B cell (primary cell): ENCODE measurements at places on chromosomes 1 and 21. TPM values are rescaled to one million over a fixed set of nuclear protein-coding genes. Genes with fewer than 3 reads are reported as not detected.

The S100A1 gene
- total RNA-seq, result not detected in 2 replicates

The CACNA1S gene
- not detected in 2 replicates for total RNA-seq

The VWA5B1 gene
- total RNA-seq, result not detected in 2 replicates

The FCGR3A gene
- 0.92 and 1.3 TPM in 2 replicates for total RNA-seq

The TRIM45 gene
- total RNA-seq, result 2.5 and 2.6 TPM in 2 replicates

The KPRP gene
- total RNA-seq, result not detected in 2 replicates

The CD247 gene
- 2.5 and 5.2 TPM in 2 replicates for total RNA-seq

The LORICRIN gene
- 0.39 TPM in 1 of 2 replicates, not detected in the other for total RNA-seq

The SAMD13 gene
- total RNA-seq, result 0.24 and 0.42 TPM in 2 replicates

The AGO1 gene
- total RNA-seq, result 38.8 and 41.3 TPM in 2 replicates

The LRRC38 gene
- not detected in 2 replicates for total RNA-seq

The TRAF5 gene
- total RNA-seq, result 143 and 149 TPM in 2 replicates

The FMO4 gene
- total RNA-seq, result 3.0 and 3.5 TPM in 2 replicates

The CHIA gene
- total RNA-seq, result not detected in 2 replicates

GRCh38 chr1:66489972-66490601 is 43.9 kb upstream of the SGIP1 start:
- H3K4me1 ChIP-seq, result peaks cover 4% of the 10 kb centered on the region
- no peaks in the 10 kb centered on the region for H3K27me3 ChIP-seq
- H3K4me3 ChIP-seq, result no peak overlapping the region
- DNase-seq, result no peak
- no peaks in the 10 kb centered on the region for H3K36me3 ChIP-seq

GRCh38 chr1:86259390-86259789 is 102.8 kb upstream of the COL24A1 start:
- H3K36me3 ChIP-seq, result no peaks in the 10 kb centered on the region
- H3K27me3 ChIP-seq, result no peaks in the 10 kb centered on the region
- no peak overlapping the region for H3K4me3 ChIP-seq
- no peak overlapping the region for H3K27ac ChIP-seq
- H3K4me1 ChIP-seq, result no peaks in the 10 kb centered on the region
- DNase-seq, result no peak

DNA sequence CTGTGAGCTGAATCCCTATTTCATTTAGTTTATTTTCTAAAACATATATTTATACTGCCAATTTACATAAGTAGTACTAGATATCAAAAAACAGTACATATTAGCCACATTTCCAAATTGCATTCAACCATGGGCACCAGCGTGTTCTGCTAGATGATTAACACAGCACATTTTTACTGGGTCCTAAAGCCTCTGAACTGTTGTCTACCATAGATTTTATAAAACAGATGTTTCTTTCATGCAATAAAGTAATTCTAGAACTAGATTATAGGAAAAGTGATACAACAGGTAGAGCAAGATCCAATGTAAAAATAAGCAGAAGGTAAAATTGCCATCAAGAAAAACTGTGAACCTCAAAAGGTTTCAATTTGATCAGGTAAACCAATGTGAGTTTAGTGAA is 108.6 kb downstream of the FAF1 start:
- no peaks in the 10 kb centered on the region for H3K4me1 ChIP-seq
- no peak overlapping the region for H3K27ac ChIP-seq
- no peak overlapping the region for H3K4me3 ChIP-seq

DNA sequence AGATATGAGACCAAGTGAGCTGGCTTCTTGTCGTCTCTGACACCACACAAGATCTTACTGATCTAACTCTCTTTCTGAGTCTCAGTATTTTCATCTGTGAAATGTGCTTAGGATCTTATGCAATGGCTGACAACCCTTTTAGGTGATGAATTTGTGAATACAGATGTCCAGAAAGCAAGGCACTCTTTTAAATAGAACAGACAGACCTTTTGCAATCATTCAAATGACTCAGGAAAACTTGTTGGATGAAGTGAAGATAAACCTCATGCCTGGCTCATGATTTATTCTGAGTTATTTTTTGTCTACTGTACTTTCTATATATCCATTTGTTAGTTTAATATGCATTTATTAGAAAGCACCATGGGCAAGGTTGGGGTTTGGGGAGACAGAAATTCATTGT is 411.3 kb downstream of the PTPRU start:
- no peak overlapping the region for H3K27ac ChIP-seq
- H3K27me3 ChIP-seq, result no peaks in the 10 kb centered on the region
- no peak for DNase-seq

DNA sequence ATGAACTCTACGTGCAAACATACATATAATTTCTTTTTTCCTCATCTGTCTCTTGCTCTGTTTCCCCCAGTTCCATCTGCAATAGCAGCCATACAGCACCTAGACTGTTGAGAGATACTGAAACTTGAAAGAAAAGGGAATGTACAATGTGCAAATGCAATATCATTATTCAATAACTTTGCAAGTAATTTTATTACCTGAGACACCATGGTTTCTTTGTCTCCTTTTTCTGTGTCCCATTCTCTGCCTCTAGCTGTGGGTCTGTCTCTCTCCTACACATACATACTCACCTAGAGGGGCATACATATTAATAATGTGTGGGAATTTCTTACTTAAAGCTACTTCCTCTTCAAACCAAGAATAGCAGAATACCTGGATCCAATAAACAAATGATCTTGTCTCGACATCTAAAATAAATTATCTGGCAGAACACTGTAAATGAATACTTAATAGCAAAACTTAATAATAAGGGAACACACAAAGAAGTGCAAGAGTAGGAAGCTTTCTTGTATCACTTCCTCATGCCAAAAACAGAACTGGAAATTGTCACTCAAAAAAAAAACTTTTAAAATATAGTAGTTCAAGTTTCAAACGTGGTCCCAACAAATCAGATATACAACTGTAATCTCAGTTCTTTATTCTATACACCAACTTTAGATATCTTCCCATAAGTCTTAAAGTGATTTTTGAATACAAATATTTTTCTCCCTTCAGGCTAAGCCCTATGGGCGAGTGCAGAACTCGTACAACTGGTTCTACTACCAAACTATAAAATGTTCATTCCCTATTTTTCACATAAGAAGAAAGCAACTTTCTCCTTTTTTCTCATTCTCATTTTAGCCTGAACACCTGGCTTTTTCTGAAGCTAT is 194.6 kb downstream of the NRIP1 start:
- H3K4me3 ChIP-seq, result no peak overlapping the region
- peak overlapping the region; percentile 48 for H3K27ac ChIP-seq
- H3K27me3 ChIP-seq, result no peaks in the 10 kb centered on the region
- peaks cover 20% of the 10 kb centered on the region for H3K4me1 ChIP-seq

DNA sequence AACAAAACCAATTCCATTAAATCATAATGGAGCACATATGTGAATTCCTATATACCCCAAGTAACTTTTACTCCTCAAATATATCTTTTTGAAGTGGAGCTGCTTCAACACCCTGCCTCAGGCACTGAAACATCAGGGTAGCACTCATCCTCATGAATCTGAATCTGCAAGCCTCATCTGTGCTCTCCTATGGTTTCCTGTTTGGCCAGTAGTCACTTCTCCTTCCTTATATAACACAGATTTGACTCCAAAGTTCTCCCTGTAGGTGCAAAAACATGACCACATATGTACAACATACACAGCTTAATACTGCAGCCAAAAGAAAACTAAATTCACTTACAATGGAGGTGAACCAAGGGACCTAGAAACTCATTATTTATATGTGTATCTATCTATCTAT is 7.2 kb downstream of the TRIT1 start:
- H3K27ac ChIP-seq, result peak overlapping the region; percentile 40
- no peak overlapping the region for H3K4me3 ChIP-seq
- H3K27me3 ChIP-seq, result no peaks in the 10 kb centered on the region
- no peaks in the 10 kb centered on the region for H3K36me3 ChIP-seq
- peaks cover 16% of the 10 kb centered on the region for H3K4me1 ChIP-seq

- H3K27ac ChIP-seq, result no peak overlapping the region
- no peak for DNase-seq
Observed at GRCh38 chr1:201791051-201791778, 37.7 kb upstream of the IPO9 start.

DNA sequence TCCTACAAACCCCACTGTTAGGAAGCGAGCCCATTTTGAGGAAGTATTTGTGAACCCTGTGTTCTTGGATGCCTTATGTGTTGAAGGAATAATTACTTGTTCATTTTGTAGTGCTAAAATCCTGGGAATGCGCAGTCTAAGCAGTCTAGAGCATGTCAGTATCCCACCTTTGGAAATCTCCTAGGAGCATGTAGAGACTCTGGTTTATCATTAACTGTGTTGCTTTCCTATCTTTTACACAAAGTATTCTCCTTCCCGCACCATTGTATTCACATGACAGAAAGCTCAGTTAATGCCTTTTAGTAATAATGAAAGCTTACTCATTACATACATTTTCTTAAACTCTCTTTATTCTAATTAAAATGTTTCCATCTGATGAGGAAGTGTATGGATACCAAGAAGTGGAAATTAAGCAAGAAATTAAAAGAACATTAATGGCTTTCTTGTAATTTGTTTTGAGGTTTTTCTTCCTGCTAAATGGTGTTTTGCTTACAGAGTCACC is 99.4 kb downstream of the CAMTA1 start:
- H3K4me3 ChIP-seq, result no peak overlapping the region
- H3K27me3 ChIP-seq, result no peaks in the 10 kb centered on the region
- H3K36me3 ChIP-seq, result no peaks in the 10 kb centered on the region
- no peak overlapping the region for H3K27ac ChIP-seq

GRCh38 chr21:31334648-31335121 is 9.4 kb downstream of the TIAM1 start:
- no peaks in the 10 kb centered on the region for H3K36me3 ChIP-seq
- no peak overlapping the region for H3K27ac ChIP-seq
- no peaks in the 10 kb centered on the region for H3K27me3 ChIP-seq
- H3K4me3 ChIP-seq, result no peak overlapping the region
- H3K4me1 ChIP-seq, result no peaks in the 10 kb centered on the region
- DNase-seq, result no peak

DNA sequence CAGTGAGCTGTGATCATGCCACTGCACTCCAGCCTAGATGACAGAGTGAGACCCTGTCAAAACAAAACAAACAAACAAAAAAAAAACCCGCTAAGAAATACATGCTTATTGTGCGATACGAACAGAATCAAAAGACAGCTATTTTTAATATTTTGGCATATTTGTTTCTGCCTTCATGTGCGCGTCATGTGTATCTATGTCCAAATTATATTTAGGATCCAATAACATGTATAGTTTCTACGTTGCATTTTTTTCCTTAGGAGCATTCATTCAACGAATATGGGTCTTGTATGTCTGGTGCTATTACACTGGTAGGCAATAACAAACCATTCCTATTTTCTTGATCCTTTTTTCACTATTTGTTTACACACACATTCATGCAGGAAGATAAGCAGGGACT is 1.8 kb downstream of the CD46 start:
- peaks cover 4% of the 10 kb centered on the region for H3K36me3 ChIP-seq
- no peaks in the 10 kb centered on the region for H3K27me3 ChIP-seq
- DNase-seq, result no peak

- H3K27me3 ChIP-seq, result no peaks in the 10 kb centered on the region
- no peak overlapping the region for H3K27ac ChIP-seq
- no peaks in the 10 kb centered on the region for H3K36me3 ChIP-seq
- no peak for DNase-seq
- H3K4me3 ChIP-seq, result no peak overlapping the region
Observed at GRCh38 chr1:153613406-153613805, 469 bp upstream of the S100A16 start.

DNA sequence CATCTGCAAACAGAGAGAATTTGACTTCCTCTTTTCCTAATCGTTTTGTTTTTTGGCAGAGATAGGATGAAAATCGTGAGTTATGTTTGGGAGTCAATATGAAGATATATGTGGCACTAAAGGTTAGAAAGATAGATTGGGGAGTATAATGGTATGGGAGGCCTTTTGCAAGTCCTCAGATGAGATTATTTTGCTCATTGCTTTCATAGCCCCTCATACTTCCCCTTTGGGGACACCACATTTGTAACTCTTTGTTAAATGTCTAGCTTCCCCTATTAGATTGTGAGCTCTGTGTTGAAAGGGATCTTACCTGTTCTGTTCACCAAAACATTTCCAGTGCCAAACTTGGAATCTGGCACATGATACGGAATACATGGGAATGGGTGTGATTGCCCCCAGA is 30.2 kb downstream of the RAVER2 start:
- peaks cover 8% of the 10 kb centered on the region for H3K4me1 ChIP-seq
- DNase-seq, result peak; percentile 22
- H3K27ac ChIP-seq, result peak overlapping the region; percentile 11
- no peak overlapping the region for H3K4me3 ChIP-seq
- no peaks in the 10 kb centered on the region for H3K27me3 ChIP-seq

DNA sequence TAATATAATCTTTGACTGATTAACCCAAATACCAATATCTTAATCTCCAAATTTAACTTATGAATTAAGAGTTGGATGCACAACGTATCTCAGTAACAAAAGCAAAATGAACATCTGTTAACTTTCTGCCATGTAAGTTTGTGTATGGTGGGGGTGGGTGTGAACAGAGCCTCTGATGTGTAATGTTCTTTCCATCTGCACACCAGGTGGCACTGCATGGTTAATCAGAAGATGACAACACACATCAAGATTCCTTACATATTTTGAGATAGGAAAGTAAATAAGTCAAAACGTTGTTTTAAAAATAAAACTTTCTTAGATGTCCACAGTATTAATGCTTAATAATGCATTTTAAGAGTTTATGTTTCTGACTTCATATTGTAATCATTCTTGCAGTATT is 251.9 kb downstream of the DPYD start:
- no peak overlapping the region for H3K4me3 ChIP-seq
- H3K36me3 ChIP-seq, result no peaks in the 10 kb centered on the region
- no peaks in the 10 kb centered on the region for H3K4me1 ChIP-seq

DNA sequence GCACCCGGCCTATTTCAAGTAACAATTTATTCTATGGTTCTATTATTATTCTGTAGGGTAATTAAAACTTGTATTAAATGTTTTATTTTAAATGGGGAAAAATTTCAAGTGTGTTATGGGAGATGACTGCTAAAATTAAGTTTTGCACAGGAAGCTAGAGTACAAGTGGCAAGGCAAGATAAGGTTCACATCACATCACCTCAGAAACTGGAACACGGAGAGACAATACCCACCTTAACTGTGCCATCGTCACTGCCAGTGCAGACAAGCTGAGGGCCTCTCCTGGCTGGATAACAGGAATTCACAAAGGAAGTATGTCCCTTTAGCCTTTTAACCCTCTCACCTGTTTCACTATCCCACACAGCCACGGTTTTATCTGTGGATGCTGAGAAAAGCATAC is 7.6 kb downstream of the SNRNP40 start:
- H3K4me1 ChIP-seq, result no peaks in the 10 kb centered on the region
- H3K27me3 ChIP-seq, result no peaks in the 10 kb centered on the region
- DNase-seq, result no peak
- H3K4me3 ChIP-seq, result no peak overlapping the region
- no peak overlapping the region for H3K27ac ChIP-seq

GRCh38 chr1:62585469-62586155 is 11.7 kb upstream of the ANGPTL3 start:
- no peak for DNase-seq
- H3K27ac ChIP-seq, result no peak overlapping the region
- no peaks in the 10 kb centered on the region for H3K4me1 ChIP-seq
- no peak overlapping the region for H3K4me3 ChIP-seq

DNA sequence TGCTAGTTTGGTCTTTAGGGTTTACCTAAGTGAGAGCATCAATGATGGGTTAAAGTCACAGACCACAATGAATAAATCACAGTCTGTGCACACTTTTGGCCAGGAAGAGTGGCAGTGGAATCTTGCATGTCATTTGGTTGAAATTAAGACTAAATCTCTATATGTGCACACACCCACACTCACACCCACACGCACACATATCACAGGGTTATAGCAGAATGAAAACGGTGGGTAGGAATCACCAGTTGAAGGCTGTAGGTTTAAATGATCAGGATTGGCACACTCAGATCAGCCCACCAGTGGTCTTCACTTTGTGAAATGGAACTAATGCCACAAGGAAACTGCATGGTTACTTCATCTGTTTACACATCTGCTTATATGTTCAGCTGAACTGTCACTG is 97.6 kb upstream of the ADAR start:
- no peak overlapping the region for H3K27ac ChIP-seq
- H3K4me1 ChIP-seq, result no peaks in the 10 kb centered on the region
- no peak for DNase-seq
- no peak overlapping the region for H3K4me3 ChIP-seq
- H3K36me3 ChIP-seq, result no peaks in the 10 kb centered on the region
